NCI-H1694 treated with DMSO at 0.1 percent for 48 hours (cell line): ENCODE measurements at places on chromosomes 12 and 14.

DNA sequence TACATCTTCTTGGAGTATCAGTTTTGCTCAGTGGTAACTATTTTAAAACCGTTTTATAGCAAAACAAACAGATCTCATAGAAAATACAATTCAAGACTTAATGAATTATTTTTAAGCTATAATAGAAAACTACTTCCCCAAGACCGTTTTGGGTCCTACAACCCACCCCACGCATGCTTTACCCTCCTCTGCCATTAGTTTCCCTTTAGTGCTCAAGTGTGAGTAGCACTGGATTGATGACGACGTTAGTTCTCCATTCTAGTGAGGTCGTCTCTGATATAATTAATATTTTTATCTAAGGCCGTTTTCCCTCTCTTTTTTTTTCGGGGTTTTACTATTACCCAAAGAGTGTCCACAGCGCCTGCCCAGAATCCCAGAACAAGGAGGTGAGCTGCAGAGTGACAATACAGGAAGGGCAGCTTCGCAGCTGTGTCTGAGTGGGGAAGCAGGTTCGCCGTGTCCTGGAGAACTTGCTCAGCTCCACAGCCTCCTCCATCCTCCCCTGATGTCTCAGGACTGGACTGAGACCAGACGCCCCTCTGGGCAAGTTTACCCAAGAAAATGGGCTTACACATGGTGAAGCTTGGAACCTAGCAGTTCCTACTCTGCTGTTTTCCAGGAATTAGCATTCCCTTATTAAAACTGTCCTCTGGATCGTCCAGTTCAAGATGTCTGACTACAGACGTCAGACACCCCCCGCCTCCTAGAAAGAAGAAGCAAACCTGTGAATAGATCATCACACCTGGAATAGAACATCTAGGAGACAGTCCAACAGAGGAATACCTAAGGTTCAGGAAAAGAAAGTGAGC lies 31.9 kb upstream of the MON2 start:
- DNase-seq, result no peak

GRCh38 chr12:84159260-84159659 lies 753.3 kb downstream of the SLC6A15 start:
- no peak for DNase-seq

- no peak for DNase-seq
Measured at GRCh38 chr12:104130760-104131159, 7.2 kb downstream of the NFYB start.

GRCh38 chr14:21467616-21468015 lies 9.1 kb downstream of the RAB2B start:
- DNase-seq, result no peak

DNA sequence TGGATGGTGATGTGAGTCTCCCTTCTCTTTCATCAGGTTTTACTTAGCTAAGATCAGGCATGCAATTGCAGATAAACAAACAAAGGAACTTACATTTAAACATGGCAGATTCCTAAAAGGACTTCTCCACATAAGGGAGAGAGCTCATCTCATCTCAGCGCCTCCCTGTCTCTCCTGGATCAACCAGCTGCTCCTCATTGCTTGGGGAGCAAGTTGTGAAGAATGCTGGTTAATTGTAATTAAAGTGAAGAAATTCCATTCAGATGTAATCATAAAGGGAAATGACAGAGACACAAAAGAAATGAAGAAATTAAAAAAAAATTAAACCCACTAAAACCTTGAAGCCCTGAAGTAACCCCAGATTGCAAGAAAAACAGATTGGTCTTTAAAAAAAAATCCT lies 104.4 kb upstream of the DIO2 start:
- no peak for DNase-seq

- no peak for DNase-seq
Measured at GRCh38 chr12:98438656-98439230, 76.6 kb upstream of the TMPO start.

- no peak for DNase-seq
Measured at GRCh38 chr12:84636801-84637290, 275.8 kb downstream of the SLC6A15 start.

- DNase-seq, result no peak
Measured at GRCh38 chr12:8917031-8917430, 2.7 kb downstream of the PHC1 start.

DNA sequence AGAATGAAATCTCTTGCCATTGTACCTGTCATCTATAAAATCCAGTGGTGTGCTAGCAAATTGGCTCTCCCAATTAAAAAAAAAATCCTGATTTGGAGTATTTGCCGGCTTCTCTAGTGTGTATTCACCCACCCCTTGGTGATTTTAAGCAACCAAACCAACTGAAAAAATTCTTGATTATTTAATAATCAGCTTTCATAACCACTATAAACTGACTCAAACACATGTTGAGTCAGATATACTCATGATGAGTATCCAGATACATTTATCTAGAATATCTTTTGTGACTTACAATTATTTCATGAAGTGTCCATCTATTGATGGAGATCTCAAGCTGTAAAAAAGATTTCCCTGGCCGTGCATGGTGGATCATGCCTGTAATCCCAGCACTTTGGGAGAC lies 205.4 kb downstream of the RASSF9 start:
- no peak for DNase-seq

GRCh38 chr14:62001963-62002362 lies 239.7 kb downstream of the SNAPC1 start:
- no peak for DNase-seq

DNA sequence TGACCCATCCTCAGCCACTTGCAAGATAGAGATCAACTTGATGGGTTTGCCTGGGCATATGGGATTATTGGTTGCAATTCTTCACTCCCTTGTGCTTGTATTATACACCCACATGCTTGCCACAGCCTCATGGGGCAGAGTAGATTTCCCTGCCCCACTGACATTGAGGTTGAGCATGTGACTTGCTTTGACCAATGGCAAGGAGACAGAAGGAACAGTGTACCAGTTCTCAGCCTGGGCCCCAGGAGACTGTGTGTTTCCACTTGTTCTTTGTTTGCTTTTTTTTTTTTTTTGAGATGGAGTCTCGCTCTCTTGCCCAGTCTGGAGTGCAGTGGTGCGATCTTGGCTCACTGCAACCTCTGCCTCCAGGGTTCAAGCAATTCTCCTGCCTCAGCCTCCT lies 31.8 kb downstream of the CALM1 start:
- DNase-seq, result no peak

DNA sequence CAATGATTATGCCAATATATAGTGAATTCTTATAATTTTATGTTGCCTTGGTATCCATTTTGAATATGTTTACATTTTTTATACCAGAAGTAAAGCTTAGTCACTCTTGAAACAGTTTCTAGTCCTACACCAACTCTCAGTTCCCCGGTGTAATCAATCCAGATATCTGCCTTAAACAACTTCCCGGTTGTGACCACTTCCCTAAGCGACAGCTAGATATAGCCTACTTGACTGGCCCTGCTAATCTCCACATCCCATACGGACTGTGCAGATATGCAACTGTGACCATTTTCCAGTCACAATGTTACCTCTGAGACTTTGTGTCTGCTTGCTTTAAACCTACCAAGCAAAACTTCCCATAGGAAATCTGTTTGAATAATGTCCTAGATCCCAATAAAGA lies 1551.5 kb upstream of the SEL1L start:
- no peak for DNase-seq

DNA sequence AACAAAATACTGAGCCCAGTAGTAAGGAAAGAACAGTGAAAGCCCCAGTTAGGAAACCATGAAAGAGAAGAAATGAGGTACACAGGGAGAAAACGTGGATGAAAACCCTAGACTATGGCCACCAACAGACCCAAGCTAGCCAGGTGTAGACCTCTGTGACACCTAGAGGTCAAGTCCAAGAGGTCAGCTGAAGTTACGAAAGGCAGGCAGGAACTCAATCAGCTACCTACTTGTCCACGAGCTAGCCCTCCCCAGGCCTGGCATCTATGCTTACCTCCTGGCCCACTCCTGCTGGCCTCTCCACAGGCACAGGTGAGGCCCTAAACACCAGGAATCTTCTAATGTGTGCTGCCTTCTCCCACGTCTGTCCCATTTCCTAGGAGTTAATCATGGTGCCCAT lies 48.7 kb downstream of the DPF3 start:
- no peak for DNase-seq

- no peak for DNase-seq
Measured at GRCh38 chr14:70785556-70785955, 23.8 kb downstream of the MAP3K9 start.

DNA sequence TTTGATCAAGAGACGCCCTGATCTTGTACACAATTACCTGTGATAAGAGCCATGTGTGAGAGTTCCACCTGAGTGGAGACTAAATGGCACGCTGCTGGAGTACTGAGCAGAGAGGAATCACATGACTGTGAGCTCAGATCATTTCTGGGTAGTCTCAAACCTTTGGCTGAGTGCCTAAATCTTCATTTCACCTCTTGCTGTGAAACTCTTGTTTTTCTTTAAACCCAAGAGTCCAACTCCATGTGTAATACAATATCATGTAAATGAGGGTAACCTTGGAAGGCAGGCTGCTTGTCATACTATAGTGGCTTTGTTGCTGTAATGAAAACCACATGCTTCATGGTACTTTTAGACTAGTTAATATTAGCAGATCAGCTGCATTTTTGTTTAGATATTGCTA lies 156.9 kb downstream of the CAND1 start:
- DNase-seq, result no peak

GRCh38 chr14:71754422-71755095 lies 177.7 kb upstream of the RGS6 start:
- DNase-seq, result no peak

DNA sequence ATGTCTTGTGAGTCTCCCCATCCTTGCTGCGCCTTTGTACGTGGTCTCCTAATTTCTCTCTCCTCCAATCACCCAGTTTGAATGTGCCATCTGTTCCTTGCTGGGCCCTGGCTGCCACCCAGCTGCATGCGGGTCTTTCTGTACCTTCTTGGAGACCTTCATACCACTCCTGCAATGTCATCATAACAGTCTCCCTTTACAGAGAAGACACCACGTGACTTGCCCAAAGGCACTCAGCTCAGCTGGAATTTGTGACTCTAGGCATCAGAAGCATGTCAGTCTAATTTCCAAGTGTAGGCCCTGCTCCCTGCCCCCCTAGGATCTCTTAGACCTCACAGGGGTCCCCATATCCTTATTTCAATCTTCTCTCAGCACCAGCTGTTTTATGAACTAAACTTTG lies 284.2 kb downstream of the TTC8 start:
- no peak for DNase-seq

GRCh38 chr12:51202718-51203117 lies 15.1 kb downstream of the POU6F1 start:
- no peak for DNase-seq

DNA sequence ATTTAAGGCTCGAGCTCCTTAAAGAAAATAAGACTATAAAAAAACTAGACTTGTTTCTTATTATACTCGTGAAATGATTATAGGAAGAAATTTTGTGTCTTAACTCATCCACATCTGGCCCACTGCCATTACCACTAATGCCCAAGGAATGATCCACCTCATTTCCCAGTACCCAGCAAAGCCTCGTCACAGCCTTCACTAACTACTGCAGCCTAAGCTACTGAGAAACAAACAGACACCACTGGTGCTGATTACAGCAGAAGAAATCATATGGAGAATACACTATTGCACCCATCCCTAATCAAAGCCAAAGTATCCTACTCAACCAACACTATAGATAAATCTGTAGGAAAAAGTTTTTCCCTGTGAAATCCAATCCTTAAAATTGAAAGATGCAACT lies 205.3 kb upstream of the NAV3 start:
- no peak for DNase-seq

DNA sequence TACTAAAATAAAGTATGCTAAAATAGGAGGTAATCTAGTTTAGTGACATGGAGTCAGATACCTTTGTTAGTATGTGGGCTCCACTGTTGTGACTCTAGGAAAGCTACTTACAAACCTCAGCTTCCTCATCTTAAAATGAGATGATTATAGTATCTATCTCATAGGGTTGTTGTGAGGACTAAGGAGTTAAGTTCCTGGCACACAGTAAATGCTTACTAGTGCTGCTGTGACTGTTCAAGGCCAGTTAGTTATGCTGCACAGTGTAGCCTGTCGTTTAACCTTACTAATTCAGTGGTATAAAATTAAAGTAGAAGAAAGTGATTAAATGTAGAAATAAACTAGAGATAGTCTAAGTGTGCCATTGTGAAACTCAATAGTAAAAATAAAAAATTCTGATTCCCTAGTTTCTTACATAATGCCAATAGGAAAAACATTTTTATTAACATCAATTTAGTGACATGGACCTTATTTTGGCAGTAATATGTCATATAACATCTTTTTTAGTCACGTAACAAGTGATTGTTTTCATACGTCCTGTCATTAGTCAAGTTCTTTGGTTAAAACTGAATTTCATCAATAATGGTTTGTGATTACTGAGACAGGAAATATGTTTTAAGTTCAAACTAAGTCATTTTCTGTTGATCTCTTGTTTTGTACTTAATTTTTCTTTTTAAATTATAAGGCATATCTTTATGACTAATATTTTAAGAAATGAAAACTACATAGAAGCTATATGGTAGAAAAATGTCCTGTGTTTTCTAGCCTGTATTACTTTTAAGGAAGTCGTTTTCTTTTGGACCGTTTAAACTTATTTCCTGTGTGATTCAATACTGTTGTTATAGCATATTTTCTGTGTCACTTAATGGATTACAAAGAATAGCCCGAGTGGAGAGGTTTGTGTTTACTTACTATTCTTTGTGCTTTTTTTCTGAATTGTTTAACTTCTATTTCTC lies 74.0 kb downstream of the PCNX1 start:
- DNase-seq, result no peak

DNA sequence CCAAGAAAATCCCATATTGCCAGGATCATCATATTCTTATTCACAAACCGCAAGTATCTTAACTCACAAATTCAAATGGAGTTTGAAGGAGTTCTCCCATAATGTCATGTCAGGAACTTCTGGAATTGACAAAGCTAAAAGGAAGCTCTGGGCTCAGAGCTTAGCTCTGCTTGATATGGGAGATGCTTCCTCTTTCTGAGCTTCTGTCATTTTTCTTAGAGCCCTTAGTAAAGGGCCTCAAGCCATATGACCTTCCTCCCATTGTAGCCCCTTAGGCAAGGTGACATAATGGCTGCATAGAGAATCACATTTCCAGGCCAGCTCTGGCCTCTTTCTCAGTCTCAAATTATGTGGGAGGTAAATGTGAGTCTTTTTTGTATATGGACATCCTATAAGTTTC lies 40.9 kb downstream of the SLC4A8 start:
- no peak for DNase-seq

GRCh38 chr14:95264271-95264973 lies 55.3 kb downstream of the CLMN start:
- no peak for DNase-seq
